ENCODE measurements at places on chromosomes 7 and 10.

- DNase-seq, result no peak
Measured at GRCh38 chr10:108787932-108788331, 1135.4 kb downstream of the XPNPEP1 start.

- DNase-seq, result no peak
Measured at GRCh38 chr10:11218395-11218794, 200.7 kb downstream of the CELF2 start.

DNA sequence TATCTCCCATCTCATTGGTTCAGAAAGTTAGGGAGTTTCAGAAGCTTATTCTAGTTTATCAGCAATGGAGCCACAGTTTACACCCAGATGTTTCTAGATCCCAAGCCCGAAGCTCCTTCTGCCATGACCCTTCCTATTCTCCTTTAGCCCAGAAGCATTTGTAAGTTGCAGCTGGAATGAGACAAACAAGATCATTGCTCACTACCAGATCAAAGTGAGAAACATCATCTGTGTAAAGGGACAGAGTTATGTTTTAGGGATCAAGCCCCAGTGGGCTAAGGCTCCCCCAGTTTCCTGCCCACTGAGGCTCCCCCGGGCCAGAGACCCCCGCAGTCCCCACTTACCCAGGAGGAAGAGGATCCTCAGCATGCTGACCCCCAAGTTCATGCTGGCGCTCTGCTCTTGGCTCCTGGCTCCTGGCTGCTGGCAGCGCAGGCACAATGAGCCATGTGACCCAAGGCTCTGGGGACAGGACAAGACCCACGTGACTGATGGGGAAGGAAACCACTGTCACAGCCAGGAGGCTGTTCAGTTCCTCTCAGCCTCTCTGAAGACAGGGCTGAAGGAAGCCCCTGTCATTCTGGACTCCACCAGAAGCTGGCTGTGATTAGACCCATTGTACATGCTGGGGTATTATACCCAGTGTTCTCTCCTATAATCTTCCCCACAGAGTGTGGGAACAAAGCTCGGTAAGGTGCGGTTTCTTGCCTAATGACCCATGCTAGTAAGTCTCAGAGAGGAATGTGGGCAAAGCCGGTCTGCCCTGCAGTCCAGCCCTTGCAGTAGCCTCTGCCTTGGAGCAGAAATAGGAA is at the start of gene TMEM273:
TMEM273 (minus strand) TSS at position 442 of the 812 bp plus-strand sequence; CDS start at position 387, 55 bp downstream.
- DNase-seq, result peak; percentile 37

GRCh38 chr10:128811511-128811910 is 655.5 kb upstream of the MGMT start:
- DNase-seq, result no peak

DNA sequence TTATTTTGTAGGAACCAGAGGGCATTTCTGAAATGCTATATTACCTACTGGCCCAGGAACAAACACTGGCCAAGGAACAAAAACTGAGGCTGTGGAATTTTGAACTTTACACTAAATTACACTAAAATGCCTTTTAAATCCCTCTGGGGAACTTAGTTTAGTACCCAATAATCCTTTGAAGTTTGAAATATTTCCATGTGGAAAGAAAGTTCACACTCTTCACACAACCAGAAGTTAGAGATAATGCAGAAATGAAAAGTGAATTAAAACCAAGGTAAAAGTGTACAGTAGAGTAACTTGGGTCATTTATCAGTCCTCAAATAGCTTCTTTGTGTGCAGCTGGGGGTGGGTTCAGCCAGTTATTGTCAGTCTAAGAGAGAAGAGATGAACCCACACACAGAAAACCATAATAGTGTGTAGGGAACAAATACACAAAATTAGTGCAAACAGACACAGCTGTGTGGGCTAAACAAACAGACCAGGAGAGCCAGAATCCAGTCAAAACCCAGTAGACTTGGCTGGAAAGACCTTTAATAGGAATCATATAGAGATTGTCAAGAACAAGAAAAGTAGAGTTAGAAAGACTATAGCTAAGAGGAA is 46.5 kb upstream of the DGKI start:
- no peak for DNase-seq
